K562 (cell line): ENCODE measurements at places on chromosomes 5 and 9. TPM values are rescaled to one million over a fixed set of nuclear protein-coding genes. Genes with fewer than 3 reads are reported as not detected.

- no peak for DNase-seq
Observed at GRCh38 chr9:135586601-135587109, 25.1 kb downstream of the PAEP start.

- DNase-seq = no peak
Observed at GRCh38 chr9:79256691-79257213, 315.0 kb upstream of the TLE4 start.

DNA sequence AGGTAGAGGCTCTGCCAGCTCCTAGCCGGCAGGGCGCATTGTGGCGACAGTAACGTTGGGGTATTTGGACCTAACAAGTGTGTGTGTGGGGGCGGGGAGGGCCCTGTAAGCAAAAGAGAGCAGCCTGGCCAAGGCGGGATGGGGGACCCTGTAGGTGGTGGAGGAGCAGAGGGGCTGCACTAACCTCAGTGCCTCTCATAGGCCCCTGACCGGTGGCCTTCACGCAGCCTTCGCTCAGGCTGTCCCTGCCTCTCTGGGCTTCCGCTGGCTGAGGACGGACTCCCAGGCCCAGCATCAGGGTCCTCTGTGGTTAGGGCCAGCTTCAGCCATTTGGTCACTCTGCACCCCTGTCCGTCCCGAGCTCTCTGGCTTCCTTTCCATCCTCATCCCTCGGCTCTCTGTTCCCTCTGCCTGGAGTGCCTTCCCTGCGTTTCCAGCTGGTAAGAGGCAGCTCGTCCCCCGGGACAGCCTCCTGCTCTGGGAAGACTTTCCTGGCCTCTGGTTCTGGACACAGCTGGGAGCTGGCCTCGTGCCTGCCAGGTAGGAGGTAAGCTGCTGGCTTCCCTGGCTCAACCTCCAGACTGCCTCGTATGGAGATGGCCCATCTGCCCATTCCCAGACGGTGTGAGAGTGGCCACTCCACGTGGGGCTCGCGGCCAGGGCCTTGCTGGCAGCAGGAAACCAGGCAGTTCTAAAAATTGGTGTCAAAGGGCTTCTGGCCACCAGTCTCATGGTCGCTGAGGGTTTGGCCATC, 39.3 kb upstream of the PHYKPL start:
- no peak for DNase-seq

GRXCR2 gene
- not detected in 2 replicates for total RNA-seq

C7 gene
- total RNA-seq = 0.82 and 1.5 TPM in 2 replicates
